Activated naive CD4-positive, alpha-beta T cell treated with anti-CD3 and anti-CD28 coated beads, Interleukin-2, amount 50 U/mL, for 16 hours (primary cell): ENCODE measurements at places on chromosomes 16 and 17.

GRCh38 chr16:83533193-83533592, 274.6 kb upstream of the HSBP1 start:
- DNase-seq, result no peak

DNA sequence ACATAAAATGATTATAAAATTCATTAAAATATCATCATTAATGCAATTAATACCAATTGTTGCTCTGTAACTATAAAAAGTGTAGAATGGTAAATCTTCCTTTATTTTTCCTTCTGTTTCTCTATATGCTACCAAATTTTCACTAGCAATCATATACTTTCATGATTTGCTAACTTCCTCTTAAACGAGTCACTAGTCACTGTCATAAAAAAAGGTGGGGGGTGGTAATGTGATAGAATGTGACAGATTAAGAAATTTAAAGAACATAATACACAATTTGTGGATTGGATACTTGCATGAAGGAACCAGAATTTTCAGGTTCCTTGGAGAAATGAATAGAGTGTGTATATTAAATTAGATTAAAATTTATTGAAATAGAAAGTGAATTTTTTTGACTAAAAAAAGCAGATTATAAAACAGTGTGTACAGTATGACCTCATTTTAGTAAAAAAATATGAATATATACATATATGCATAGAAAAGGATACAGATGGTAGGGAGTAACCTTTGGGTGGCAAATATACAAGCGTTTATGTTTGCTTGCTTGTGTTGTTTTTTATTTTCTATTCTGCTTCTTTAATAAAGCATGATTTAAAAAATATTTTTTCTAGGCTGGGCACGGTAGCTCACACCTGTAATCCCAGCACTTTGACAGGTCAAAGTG, 56.7 kb upstream of the C17orf78 start:
- no peak for DNase-seq

DNA sequence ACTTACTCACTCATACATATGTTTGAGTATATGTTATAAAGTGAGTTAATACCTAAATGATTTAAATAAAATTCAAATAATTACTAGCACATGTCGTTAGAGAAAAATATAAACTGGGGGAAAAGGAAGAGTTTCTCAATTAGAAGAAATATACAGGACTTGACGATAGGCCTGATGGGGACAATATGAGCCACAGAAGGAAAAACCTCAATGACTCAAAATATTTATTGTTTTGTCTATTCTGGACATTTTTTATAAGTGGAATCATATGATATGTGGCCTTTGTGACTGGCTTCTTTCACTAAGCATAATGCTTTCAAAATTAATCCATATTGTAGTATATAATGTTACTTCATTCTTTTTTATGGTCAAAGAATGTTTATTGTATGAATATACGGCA, 339.2 kb upstream of the PMFBP1 start:
- no peak for DNase-seq

DNA sequence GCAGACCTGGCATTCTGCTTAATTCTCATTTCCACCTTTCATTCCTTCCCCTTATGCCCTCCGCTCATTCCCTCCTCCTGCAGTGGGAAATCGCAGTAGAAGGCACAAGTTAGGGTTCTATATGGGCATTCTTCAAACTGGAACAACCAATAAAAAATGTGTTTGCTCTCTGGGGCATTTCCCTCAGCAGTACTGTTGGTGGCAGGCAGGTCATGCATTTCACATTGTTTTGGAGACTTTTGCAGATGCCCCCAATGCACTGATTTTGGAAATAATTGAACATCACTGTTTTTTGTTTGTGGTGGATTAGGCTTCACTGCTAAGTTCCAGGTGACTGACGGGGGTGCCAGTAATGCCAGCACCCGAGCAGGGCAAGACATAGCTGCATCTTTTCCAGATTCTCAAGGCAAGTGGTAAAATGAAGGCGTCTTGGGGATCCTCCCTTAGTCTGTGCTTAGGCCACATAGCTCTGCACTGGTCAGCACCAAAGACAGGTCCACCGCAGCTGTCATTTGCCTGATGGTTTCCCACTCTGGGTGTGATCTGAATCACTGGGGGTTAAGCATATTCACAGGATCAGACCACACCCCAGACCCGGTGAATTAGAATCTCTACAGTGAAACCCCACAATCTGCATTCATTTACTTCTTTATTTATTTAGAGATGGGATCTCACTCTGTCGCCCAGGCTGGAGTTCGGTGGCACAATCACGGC, 304.5 kb downstream of the CPPED1 start:
- no peak for DNase-seq

DNA sequence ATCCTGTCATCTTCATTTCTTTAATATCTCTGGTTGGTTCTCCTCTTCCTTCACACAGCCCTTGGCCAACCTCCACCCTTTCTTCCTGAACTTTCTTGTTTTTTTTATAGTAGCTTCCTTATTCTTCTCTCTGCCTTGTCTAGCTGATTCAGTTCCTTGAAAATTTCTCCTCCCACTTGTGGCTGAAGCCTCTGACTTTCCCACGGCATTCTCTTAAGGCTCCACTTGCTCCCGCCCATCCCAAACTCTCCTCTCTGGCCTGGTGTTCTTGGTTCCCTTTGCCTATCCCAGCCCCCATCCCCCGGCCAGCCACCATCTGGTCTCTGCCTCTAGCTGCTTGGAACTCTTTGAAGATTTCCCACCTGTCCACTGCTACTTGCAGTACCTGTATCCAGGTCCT, 29.1 kb downstream of the NLRP1 start:
- no peak for DNase-seq

- DNase-seq, result no peak
Measured at GRCh38 chr17:18323007-18323406, 7.9 kb downstream of the SMCR8 start.

- peak; percentile 59 for DNase-seq
Measured at GRCh38 chr16:678858-679813, 1.1 kb upstream of the STUB1 start.
